ENCODE measurements at places on chromosomes 3 and 15.

DNA sequence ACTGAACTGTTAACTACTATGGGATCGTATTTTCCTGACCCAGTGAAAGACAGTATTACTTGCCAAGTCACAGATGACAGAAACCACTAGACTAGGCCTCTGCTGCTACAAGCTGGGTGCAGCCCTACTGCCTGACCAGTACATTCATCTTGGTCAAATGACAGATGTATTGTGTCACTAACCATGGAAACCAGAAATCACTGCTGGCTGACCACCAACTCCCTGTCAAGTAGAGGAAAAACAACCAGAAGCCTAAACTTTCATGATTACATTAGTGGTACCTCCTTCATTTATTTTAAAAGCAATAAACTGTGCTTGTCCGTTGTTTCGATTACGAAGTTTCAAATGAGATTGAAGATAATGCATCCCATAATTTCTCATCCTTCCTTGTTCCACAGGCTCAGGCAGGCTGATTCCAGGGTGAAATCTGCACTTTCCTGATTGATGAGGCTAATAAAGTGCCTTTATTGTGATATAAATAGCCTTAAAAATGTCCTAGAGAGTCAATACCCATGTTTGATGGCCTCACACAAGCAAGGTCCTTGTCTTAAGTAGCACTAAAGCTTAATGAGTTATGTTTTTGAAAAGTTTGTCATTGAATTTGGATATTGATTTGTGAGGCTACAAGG is 309.7 kb downstream of the LSAMP start:
- no peak for DNase-seq

- DNase-seq, result no peak
Observed at GRCh38 chr15:80241508-80241907, 10.5 kb downstream of the CTXND1 start.

GRCh38 chr15:65980824-65981456 is 111.6 kb downstream of the RAB11A start:
- DNase-seq, result no peak

- no peak for DNase-seq
Observed at GRCh38 chr3:126480206-126480605, 4.5 kb upstream of the ZXDC start.

- no peak for DNase-seq
Observed at GRCh38 chr15:39886418-39886817, 33.6 kb downstream of the GPR176 start.

All from activated CD4-positive, CD25-positive, alpha-beta regulatory T cell treated with anti-CD3 and anti-CD28 coated beads, Interleukin-2, amount 50 U/mL, for 72 hours (primary cell).